C1 segment of cervical spinal cord (tissue), 14 donors: ENCODE measurements at places on chromosomes 6 and 20.

GRCh38 chr6:90872981-90873380 lies 286.1 kb upstream of the MAP3K7 start:
- DNase-seq = no peak

- DNase-seq = no peak
These were observed 91.0 kb downstream of the SMLR1 start for GRCh38 chr6:130918171-130918570.

GRCh38 chr6:35427851-35428321 lies 24.3 kb upstream of the FANCE start:
- no peak for DNase-seq

- peak; percentile 79 for DNase-seq
These were observed at the start of gene KIAA1755 for GRCh38 chr20:38260378-38261053. Gene KIAA1755, minus strand, starts transcription at chr20:38260735. Its CDS starts 235 bp downstream, at chr20:38260500.

GRCh38 chr6:170243791-170244291 lies 47.0 kb downstream of the DLL1 start:
- DNase-seq = peak; percentile 47

- no peak for DNase-seq
These were observed 21.5 kb upstream of the BPIFB1 start for GRCh38 chr20:33261465-33261864.

DNA sequence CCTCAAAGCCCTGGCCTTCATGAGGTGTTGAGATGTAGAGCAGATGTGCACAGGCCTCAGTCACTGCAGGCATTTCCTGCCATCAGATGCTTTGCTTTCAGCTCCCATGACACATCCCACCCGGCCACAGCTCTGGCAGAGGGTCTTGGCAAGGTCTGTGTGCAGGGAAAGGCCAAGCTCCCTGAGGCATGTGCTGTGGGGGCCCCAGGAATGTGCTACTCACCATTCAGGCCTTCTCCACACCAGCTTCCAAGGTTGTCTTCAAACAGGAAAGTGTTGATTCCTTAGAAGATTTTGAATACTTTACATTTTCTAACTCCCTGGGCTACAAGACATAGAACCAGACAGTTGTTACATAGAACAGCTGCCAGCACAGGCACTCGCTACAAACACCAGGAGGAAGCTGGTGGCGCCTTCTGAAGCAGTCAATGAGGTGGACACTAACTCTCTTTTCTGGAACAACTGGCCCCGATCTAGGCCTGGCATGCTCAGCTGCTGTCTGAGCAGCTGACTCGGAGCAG lies 27.8 kb downstream of the CASS4 start:
- DNase-seq = no peak

GRCh38 chr6:168962886-168963285 lies 290.8 kb downstream of the THBS2 start:
- no peak for DNase-seq

GRCh38 chr6:56032715-56033260 lies 157.4 kb upstream of the BMP5 start:
- DNase-seq = no peak

GRCh38 chr6:147384737-147385710 lies 123.5 kb upstream of the SAMD5 start:
- no peak for DNase-seq

DNA sequence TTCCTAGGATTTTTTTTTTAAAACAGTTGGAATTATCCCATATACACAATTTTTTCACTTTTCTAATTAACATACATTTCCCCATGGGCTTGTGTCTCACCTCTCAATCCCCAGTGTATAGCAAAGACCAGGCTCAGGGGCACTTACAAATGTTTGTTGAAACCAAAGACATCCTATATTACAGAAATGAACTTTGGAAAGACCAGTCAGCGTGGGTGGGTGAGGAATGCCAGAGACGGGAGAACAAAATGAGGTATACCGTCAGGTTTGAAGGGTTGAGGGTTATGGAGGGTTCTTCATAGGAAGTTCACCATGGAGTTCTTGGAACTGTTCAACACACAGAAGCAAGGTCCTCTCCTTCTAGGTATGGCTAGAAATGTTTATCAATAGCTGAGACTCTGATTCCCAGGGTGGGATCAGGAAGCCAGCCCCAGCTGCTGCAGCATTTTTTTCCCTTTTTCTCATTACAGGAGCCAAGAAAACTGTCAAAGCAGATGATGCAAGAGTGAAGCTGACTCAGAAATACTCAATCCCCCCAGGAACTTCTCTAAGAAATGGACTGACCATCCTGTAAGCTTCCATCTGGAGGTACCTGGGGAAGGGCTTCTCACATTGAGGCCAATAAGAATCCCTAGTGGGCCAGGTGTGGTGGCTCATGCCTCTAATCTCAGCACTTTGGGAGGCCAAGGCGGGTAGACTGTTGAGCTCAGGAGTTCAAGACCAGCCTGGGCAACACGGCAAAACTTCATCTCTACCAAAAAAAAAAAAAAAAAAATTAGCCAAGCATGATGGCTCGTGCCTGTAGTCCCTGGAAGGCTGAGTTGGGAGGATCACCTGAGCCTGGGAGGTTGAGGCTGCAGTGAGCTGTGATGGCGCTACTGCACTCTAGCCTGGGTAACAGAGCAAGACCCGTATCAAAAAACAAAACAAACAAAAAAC lies 15.9 kb upstream of the TBC1D20 start:
- DNase-seq = no peak

GRCh38 chr20:48017509-48017908 lies 232.2 kb upstream of the SULF2 start:
- DNase-seq = no peak
